GM20000 (cell line): ENCODE measurements at places on chromosomes 2 and 18.

GRCh38 chr2:238241970-238242369 lies 2.1 kb upstream of the HES6 start:
- no peak for DNase-seq

- no peak for DNase-seq
These were observed 51.8 kb downstream of the CPO start for GRCh38 chr2:206991070-206991469.

DNA sequence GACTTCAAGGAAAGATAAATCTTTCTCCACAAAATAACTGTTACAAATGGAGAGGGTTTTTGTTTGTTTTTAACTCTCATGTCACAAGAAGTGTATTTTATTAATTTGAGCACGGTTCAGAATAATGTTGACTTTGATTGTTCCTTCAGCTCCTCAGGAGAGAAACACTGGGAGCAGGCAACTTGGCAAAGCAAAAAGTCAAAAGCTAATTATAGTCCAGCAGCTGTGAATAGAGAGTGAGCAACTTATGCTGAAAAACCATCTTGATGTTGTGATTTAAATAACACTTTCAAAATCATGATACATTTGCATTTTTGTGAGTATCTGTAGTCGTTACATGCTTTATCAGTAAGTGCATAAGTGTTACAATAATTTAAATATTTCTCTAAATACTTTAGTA lies 37.5 kb upstream of the TTN start:
- no peak for DNase-seq

- DNase-seq, result no peak
These were observed 3.1 kb downstream of the ARHGAP15 start for GRCh38 chr2:143132355-143132754.

DNA sequence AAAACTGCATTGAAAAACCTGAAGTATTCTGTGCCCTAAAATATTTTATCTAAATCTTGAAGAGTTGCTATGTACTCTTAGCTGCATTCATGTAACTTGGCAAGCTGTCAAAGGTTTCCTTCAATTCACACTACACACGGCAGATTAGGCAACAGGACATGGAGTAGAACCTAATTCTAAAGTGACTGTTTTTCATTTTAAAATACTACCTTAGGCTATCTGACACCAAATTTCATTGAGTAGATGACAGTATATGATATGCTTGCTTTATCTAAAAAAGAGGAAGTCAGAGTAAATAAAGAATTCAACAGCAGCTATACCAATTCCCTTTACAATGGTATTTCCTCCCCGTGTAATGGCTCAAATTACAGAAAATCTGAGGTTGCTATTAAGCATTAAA lies 45.4 kb downstream of the EXOC6B start:
- DNase-seq, result no peak

DNA sequence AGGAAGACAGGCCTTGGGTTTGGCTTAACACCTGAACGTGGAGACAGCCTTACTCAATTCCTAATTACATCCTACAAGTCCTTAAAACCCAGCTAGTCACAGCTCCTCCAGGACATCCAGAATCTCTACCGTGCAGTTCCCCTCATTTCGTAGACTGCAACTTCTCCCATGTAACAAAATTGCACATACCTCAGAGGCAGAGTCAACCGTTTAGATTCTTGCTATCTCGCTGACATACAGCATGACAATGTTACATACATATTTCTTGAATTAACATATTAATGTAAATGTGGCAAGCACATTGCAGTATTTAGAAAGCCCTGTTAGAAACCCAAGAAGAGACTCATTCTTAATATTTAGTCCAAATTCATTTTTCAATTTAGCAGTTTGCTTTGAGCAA lies 358.7 kb downstream of the SETBP1 start:
- no peak for DNase-seq

DNA sequence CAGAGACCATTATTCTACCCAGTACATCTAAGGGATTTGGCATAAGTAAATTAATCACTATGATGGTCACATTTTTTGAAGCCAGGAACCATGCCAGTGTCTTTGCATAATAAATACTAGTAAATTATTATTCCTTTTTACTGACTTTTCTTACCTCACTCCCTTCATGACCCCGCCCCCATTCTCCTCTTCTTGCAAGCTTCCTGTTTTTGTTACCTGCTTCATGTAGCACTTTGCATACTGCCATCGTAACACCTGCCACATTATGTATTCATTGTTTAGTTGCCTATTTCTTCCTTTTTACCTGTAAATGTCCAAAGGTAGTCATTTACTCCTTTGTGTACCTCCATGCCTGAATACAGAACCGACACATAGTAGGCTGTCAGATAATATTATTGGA lies 309.5 kb downstream of the KIAA1328 start:
- DNase-seq, result no peak

GRCh38 chr2:3195641-3196476 lies 181.8 kb downstream of the EIPR1 start:
- DNase-seq, result no peak

GRCh38 chr2:70328921-70329561 lies 27.2 kb upstream of the FAM136A start:
- no peak for DNase-seq

DNA sequence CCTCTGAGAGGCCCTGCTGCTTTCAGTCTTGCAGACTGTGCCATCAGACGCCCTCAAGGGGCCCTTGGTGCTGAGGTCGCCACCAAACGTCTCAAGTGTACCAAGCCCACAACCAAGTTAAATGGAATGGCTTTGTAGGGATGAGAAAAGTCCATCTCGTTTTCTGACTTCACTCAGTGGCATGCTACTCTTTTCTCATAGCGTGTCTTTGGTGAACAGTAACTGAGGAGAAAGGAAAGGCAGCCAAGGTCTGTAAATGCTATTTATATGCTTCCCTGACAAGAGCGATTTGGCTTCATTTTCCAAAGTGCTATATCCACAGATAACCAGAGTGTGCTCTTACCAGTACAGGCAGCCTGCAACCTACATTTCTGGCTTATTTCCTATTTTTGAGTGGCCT lies 123.0 kb downstream of the MTX2 start:
- DNase-seq, result no peak

DNA sequence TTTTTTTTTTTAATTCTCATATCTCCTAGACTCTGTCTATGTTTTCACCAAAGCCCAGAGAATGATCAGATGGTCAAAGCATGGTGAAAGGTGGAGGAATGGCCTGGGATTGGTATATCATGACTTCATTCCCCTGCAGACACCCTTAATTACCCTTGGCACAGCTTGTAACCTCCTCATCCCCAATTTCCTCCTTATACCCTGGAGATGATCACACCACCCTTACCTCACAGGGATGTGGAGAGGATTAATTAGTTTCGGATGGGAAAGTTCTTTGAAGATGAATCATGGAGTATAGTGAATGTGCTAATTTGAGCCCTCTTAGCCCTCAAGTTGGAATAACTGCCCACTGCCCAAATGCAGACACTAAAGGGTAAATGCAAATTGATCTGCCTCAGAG lies 138.0 kb upstream of the LYPD6 start:
- no peak for DNase-seq

- no peak for DNase-seq
These were observed 114.5 kb upstream of the ZFP36L2 start for GRCh38 chr2:43340945-43341356.

DNA sequence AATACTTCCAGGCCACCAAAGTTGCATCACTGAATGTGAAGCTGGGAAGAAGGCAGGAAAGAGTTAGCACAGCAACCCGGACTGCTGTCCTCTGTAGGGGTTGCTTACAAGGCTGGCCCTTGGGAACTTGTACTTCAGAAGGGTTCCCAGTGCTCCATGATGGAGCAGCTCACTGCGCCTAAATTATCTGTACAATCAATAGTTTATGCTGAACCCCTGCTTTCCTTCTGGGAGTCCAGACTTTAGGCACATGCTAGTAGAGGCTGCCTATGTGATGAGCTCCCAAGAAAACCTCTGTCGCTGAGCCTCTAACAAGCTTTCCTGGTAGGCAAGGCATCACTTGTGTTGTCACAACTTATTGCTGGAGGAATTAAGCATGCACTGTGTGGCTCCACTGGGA lies 34.3 kb downstream of the XDH start:
- DNase-seq, result no peak

DNA sequence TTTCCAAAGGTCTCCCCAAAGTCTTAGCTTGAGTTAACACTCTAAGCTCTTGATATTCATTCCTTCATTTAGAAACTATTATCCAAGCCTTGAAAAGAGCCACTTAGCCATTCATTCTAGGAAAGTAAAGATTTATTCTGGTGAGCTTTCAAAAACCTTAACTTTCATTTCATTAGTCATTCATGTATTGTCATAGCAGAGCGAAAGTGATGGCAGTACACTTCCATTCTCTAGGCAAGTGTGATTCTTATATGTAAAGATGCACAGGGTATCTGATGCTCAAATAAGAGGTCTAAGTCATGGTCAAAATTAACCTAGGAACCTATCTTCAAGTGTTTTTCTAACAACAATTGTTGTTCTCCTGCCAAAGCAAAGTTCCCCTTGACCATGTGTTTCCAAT lies 553.0 kb upstream of the FANCL start:
- DNase-seq, result no peak

GRCh38 chr2:48398285-48399002 lies 131.5 kb upstream of the STON1 start:
- DNase-seq, result no peak

DNA sequence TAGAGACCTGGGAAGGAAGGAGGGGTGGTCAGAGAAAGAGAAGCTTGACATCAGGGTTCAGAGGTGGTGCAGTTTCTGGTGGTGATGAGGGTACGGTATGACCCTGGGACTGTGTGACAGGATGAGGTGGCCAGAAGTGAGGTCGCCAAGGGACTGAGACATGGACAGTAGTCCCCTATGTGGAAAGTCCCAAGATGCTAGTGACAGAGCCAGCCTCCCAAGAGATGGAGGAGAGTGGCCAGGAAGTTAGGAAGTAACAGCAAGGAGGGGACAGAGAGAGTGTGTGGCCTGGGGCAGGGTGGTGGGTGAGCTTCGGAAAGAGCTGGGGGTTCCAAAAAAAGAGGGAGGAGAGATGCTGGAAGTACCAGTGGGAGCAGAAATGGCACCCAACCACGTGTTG lies 66.0 kb downstream of the SMAD7 start:
- no peak for DNase-seq

DNA sequence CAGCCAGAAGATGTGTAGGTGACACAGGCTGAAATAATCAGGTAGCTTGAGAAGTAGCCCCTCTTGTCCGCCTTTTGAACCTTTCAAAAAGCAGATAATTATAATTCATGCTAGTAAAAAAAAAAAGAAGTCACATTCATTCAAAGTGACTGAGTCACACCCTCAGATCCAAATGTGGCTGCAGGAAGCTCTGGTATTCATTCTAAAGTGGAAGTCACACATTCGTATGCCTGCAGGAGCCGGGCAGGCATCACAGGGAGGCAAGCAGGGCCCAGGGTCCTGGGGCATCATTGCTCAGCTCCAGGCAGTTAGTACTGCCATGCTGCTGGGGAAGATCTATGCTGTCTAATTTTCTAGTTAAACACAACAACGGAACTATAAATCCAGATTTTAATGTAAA lies 21.7 kb upstream of the RAB11FIP5 start:
- DNase-seq, result no peak

DNA sequence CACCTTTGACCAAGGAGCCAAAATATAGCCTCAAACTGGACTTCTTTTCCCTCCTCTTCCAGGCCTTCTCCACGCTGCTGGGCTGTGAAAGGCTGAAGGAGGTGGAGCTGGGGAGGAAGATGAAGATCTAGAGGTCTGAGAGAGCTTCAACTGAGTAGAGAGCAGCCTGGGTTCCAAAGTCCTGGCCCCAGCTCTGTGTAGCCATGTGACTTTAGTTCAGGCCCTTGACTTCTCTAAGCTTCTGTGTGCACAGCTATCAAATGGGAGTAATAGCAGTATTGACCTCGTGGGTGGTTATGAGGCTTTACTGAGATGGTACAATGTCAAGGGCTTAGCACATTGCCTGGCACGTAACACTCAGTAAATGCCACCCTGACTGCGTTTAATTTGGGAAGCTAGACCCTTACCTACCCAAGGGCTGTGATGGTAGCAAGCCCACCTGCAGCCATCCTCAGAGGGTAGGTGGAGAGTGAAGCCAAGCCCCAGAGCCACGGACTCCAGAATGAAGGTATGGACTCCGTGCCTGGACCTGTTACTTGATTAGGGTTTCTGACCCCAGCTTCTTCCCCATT lies 38.4 kb downstream of the SERTAD2 start:
- no peak for DNase-seq

DNA sequence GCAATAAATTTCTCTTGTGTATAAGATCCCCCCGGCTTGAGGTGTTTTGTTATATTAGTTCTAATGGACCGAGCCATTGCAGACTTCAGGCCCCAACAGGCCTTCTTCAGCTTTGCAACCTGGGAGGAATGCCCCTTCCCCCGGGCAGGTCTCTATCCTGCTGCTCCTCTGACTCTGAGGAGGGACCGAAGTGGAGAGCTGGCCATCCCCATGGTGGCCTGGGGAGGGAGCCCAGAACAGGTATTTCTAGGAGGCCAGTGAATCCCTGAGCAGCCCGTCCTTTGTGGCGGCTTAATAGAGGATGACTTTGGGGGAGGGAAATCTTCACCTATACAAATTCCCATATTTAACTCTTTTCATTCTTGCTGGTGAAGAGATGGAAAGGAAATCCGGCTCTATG lies 715.8 kb upstream of the SOX11 start:
- DNase-seq, result no peak

DNA sequence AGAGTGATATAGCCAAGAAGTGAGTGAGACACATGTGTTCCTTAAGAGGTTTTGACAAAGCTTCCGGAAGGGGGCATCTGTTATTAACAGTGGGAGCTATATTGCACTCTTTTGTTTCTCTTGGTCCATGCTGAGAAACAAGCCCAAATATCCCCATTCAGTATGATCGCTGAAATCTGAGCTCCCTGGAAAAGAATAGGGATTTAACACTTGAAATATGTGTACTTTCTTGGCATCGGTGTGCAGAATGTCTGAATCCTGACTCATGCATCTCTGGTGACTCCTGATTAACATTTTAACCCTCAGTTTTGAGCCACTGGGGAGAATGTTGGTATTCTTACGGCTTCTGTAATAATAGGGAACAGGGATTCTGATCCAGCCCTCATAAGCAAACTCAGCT lies 448.1 kb downstream of the TSN start:
- no peak for DNase-seq

- no peak for DNase-seq
These were observed 81.9 kb downstream of the CDH2 start for GRCh38 chr18:28095041-28095440.

- peak; percentile 15 for DNase-seq
These were observed 59.4 kb upstream of the MSTN start for GRCh38 chr2:190121971-190122370.

- no peak for DNase-seq
These were observed 11.1 kb downstream of the ZAP70 start for GRCh38 chr2:97724501-97724900.

GRCh38 chr2:44245083-44245861 lies 30.0 kb upstream of the SLC3A1 start:
- DNase-seq, result no peak

GRCh38 chr2:212843409-212844199 lies 305.0 kb upstream of the ERBB4 start:
- DNase-seq, result no peak

DNA sequence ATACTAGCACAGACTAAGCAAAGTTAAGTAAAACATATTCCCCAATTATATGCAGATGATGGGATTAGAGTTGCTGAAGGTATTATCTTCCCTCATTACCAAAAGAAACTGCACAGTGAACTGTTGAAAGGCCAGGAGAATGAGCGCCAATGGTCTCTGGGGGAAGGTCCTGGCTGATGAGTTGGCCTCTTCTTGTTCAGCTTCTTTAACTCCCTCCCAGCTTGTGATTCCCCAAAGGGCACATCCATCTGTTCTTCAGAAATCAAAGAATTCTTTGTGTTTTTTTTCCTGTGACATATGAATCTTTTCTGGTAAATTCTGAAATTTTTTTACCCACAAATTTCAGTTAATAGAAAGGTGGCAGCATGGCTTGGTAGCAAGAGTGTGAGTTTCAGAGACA lies 667.6 kb downstream of the CNTNAP5 start:
- no peak for DNase-seq

- no peak for DNase-seq
These were observed 22.8 kb downstream of the ARHGAP28 start for GRCh38 chr18:6752202-6752860.
